Activated CD8-positive, alpha-beta memory T cell treated with anti-CD3 and anti-CD28 coated beads for 1 hour (primary cell): ENCODE measurements at places on chromosomes 13 and 19.

DNA sequence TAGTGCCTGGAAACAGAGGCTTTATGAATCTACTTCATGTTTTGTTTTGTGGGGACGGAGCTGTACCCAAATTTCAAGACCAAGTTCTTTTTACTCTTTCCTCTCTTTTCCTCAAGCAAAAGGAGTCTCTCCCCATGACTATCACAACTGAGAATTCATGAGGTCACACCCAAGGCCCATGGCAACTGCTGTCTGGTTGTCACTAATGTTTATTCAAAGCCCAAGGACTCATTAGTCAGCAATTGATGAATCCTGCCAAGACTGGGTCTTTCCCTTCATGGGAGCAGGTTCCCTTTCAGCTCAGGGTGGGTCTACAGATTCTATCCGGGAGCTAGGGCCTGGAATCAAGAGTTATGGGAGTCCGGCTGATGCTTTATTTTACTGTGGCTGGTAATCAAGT, 441.5 kb upstream of the PCDH20 start:
- DNase-seq: no peak

- peak; percentile 43 for DNase-seq
These were observed 88.8 kb downstream of the GNG7 start for GRCh38 chr19:2613507-2614295.

DNA sequence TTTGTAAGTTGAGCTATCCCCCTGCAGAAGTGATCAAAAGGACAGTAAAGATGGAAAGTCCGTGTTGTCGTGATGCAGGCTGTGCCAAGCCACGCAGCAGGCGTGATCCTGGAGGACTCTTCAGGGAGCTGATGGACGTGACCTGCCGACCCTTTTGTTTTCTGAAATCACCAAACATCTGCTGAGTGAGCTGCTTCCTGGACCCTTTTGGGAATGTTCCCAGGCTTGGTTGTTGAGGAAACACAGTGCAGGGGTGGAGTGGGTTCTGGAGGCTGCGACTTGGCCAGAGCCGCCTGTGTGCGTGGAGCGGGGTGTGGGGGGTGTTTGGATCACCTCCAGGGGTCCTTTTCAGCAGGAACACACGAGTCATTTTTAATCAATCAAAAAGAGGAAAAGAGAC, 15.4 kb upstream of the CPAMD8 start:
- no peak for DNase-seq

GRCh38 chr19:35509018-35509652, 4.3 kb downstream of the DMKN start:
- no peak for DNase-seq

GRCh38 chr19:5023128-5023571, 54.2 kb downstream of the KDM4B start:
- DNase-seq: no peak

DNA sequence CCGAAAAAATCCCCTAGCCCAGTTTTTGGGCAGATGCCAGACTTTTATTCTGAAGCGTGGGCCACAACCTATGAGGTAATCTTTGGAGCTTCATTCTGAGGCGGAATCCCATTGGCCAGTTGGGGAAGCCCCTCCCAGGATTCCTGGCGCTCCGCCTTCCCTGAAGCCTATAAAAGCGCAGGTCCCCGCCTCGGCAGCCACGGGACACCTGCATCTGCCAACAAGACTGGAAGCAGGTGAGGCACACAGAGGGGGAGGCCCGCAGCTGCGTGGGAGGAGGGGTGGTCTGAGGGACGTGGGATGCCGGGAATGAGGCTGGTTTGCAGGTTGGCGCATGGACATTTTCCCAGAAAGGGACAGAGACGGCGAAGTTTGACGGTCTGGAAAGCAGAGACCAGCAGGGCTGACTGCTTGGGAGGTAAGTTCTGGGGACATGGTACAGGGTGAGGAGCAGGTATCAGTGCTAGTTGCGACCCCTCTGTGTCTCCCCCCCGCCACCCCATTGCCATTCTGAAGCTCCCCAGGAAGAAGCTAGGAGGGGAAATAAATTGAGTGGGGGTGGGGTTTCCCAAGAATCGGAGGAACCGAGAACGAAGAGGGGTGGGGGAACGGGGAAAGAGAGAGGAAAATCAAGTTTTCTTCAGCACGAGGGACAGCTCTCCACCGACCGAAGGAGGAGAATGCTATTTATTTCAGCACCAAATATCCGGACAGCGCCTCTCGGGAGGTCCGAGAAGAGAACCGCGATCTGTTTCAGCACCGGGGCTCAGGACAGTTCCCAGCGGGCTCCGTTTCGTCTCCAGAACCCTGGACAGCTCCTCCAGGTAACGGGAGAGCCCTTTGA, 22.4 kb upstream of the FEM1A start:
- peak; percentile 58 for DNase-seq

GRCh38 chr13:111659842-111660241, 339.4 kb downstream of the TEX29 start:
- DNase-seq: no peak

DNA sequence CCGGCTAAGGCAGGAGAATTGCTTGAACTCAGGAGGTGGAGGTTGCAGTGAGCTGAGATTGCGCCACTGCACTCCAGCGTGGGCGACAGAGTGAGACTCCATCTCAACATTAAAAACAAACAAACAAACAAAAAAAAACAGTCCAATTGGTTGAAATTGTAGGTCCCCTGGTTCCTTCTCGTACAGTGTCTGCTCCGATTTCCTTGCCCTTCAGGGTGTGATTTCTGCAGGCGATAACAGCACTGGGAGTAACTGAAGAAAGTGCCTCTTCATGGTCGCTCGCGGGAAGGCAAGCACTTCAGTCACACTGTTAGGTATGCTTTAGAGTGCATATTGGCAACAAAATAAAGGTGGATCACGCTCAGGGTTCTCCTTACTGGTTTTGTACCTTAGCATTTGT, 39.7 kb downstream of the TPT1 start:
- DNase-seq: no peak

DNA sequence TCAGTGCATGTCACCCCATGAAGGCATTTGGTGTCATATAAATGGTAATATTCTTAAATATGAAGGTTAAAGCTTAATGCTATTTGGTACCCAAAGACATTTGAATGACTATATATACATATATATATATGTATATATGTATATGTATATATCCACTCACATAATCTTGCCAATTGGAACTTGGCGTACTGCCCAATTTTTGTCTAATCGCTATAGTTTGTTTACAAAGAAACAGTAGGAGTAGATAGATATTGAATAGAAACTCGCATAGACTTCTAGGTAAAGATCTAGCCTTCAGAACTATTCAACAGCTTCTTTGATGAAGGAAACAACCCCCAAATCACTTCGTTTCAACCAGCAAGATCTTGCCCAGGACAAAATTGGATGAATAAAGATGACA, 24.1 kb downstream of the KLF5 start:
- no peak for DNase-seq

- peak; percentile 1 for DNase-seq
These were observed 478 bp downstream of the LMO7 start for GRCh38 chr13:75636436-75637180.

- no peak for DNase-seq
These were observed 872 bp downstream of the PSPN start for GRCh38 chr19:6374711-6375410.

DNA sequence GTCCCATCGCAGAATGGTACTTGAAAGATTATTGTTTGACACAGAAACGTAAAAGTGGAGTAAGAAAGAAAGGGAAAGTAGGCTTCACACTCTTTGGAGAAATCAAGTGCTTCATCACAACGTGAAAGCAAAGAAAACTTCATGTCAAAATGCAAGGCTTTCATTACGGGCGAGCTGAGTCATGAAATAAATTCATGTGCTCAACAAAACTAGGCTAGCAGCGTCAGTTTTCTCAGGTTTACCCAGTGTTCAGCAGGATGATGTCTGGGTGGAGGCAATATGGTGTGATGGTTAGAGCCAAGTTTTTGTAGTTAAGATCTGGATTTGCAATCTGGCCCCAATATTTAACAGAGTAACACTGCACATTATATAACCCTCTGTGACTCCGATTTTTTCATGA, 128.0 kb downstream of the TRPC4 start:
- no peak for DNase-seq

- DNase-seq: no peak
These were observed 503 bp downstream of the TUBA3C start for GRCh38 chr13:19181021-19181620.

GRCh38 chr13:72757792-72758535, 23.7 kb downstream of the DIS3 start:
- no peak for DNase-seq

GRCh38 chr19:33309826-33310225, 7.5 kb upstream of the CEBPA start:
- DNase-seq: no peak

- DNase-seq: peak; percentile 77
These were observed 782 bp upstream of the JUND start for GRCh38 chr19:18282021-18282787.

- DNase-seq: no peak
These were observed 27.2 kb downstream of the COLGALT1 start for GRCh38 chr19:17582613-17583012.

DNA sequence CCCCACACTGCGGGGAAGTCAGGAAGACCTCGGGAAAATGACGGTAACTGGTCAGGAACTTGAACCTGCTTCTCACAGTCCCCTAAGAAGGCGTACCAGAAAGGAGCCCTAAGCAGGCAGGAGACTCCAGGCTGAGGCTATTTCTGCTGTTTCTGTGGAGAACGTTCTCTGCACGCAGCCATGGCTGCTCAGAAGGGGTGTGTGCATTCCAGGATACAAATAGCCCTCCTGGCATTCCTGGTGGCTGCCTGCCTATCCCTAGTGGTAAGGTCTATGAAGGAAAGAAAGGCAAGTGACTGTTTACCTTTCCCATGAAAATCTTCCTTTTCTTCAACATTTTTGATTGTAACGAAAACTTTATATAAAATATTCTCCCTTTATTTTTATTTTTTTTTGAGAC, 2.5 kb downstream of the SGCG start:
- DNase-seq: no peak

- no peak for DNase-seq
These were observed 156.9 kb downstream of the UGGT2 start for GRCh38 chr13:95896301-95896700.

- no peak for DNase-seq
These were observed 80.8 kb downstream of the FREM2 start for GRCh38 chr13:38767506-38768265.
